IMR-90 (cell line): ENCODE measurements at places on chromosomes 11 and 22. TPM values are rescaled to one million over a fixed set of nuclear protein-coding genes. Genes with fewer than 3 reads are reported as not detected.

The IGLL1 gene
- not detected in 2 replicates for total RNA-seq

The PPP2R5B gene
- total RNA-seq, result 6.4 and 6.5 TPM in 2 replicates

The PRCP gene
- 31.7 TPM in 2 replicates for total RNA-seq

The DBX1 gene
- total RNA-seq, result not detected in 2 replicates

The PIH1D2 gene
- 1.1 and 2.2 TPM in 2 replicates for total RNA-seq

The SLC37A2 gene
- 0.72 and 0.83 TPM in 2 replicates for total RNA-seq

The KIRREL3 gene
- total RNA-seq, result 10.9 and 12.8 TPM in 2 replicates

The SEZ6L gene
- not detected in 2 replicates for total RNA-seq

The PNPLA3 gene
- total RNA-seq, result 3.3 and 3.6 TPM in 2 replicates

The APOA1 gene
- total RNA-seq, result 0.18 and 0.56 TPM in 2 replicates

The FAM180B gene
- not detected in 2 replicates for total RNA-seq

The HBB gene
- not detected in 2 replicates for total RNA-seq

The SMC1B gene
- not detected in 2 replicates for total RNA-seq
